ENCODE measurements at places on chromosomes 11 and 22.

DNA sequence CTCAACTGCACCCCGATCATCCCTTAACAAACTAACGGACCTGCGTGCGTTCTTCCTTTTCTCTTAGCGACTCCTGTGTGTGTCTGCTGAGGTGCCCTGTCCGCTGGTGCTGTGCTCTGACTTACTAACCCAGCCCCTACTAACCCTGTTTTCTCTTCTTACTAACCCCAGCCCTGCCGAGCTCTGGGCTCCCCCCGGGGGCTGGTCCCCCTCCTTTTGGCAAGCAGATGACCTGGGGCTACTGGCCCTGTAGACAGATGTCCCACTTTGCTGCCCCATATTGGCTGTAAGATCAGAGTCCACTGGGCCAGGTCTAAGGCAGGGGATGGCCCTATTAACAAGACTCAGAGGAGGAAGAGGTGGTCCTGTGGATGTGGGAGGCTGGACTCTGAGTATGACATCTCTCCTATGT lies 14.7 kb downstream of the MIAT start:
- no peak for DNase-seq

DNA sequence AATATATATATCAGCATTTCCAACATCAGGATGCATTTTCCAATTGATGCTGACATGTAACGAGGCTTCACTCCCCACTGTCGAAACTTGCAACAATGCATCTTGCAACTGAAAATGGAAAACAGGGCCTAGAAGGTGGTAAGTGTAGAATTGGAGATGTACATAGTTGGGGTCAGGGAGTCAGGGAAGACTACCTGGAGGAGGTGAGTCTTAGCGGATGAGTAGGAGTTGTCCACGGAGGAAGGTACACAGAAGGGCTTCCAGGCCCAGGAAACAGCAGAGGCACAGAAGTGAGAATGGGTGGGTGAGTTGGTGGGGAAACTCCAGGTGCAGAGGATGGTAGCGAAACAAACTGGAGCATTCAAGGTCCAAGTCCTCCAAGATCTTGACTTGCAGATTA lies 2.0 kb upstream of the GRK2 start:
- DNase-seq: no peak

DNA sequence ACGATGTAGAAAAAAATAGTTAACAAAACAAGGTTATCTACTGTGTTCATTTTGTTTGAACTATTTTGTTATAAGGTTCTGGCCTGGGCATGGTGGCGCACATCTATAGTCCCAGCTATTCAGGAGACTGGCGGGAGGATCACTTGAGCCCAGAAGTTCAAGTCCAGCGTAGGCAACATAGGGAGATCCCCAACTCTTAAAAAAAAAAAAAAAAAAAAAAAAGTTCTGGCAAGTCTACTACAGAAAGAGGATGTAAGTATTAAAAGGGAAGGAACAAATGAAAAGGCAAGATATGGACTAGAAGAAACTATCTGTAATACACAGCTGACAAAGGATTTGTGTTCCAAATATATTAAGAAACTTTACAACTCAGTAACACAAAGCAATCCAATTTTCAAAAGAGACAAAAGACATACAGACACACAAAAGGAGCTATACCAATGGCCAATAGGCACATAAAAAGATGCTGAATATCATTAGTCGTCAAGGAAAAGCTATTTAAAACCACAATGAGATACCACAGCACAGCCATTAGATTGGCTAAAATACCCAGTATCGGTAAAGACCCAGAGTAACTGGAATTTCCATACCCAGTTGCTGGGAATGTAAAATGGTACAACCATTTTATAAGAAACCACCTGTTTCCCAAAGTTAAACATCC lies 27.4 kb downstream of the RRAS2 start:
- DNase-seq: no peak

GRCh38 chr11:64611869-64612646 lies 21.0 kb downstream of the SLC22A12 start:
- DNase-seq: no peak

DNA sequence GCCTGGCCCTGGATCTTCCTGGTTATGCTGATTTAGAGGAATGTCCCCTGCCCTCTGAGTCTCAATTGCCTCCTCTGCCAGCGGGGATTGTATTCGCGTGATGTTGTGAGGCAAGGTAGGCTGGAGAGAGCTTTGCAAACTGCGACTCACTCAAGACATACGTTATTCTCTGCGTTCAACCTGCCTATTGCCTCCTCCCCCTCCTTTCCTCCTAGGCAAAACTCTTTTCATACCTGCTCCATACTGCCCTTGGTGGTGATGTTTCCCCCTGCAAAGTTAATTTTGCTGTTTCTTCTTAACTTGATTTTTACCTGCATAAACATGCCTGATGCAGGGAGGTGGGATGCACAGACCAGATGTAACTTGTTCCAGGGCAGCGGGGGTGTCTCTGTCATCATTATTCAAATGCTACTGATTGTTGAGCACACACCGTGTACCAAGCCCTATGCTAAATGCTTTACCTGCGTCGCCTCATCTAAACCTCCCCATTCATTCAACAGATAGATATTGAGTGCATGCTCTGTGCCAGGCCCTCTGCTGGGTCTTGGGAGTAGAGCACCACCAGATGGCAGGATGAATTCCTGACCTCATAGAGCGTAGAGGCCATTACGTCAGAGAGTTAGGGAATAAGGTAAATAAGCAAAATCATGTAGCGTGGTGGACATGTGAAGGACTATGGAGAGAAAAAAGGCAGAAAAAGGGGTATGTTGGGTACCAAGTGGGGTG lies 29.0 kb downstream of the SGSM1 start:
- no peak for DNase-seq

DNA sequence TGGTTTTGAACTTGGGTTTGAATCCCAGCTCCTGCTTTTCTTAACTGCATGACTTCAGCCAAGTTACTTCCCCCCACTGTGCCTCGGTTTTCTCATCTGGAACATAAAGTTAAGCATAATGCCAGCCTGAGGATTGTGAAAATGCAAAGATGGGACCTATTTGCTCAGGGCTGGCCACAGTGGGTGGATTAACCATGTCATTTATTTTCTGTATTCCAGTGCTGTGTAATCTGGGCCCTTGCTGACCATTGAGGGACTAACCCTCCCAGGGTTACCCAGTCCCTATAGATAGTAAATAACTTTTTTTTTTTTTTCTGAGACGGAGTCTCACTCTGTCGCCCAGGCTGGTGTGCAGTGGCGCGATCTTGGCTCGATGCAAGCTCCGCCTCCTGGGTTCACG lies 1.5 kb upstream of the VPREB3 start:
- DNase-seq: no peak

DNA sequence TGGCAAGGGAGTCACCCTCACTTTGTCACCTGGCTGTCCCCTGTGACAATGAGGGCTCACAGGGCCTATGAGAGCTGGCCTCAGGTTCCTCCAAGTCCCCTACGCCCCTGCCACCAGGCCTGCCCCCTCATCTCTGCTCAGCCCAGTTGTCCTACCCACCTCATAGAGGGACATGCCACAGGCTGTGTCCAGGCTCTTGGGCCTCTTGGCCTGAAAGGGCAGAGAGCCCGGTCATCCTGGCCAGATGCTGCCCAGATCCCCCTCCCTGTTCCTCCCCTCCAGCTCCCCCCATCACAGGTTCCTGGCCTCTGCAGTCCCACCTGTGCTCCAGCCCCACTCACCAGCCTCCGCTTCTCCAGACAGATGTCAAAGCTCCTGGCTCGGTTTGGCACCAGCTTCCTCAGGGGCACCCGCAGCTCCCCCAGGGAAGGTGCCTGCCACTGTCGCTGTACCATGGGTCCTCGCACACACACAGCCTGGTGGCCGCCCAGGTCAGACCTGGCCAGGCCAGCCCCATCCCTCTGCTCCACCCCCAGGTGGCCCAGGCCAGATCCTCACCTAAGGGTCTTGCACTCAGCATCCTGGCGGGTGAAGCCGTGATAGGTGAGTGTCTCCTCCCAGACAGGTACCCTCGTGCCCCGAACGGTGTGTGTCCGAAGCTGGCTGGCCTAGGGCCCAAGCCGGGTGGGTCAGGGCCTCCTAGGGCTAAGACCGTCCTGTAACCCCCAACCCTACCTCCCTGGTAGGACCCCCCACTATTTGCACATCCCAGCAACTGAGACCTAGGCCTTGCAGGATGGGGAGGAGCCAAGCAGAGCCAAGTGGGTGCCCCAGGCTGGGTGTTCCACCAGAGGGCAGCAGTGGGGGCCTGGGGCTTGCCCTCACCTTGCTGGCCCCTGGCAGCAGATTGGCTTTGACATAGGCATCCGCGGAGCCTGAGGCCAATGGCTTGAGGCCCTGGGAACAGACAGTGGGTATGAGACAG lies 8.3 kb downstream of the NDUFV1 start:
- DNase-seq: no peak

- peak; percentile 96 for DNase-seq
Observed at GRCh38 chr11:33690290-33691065, 10.1 kb downstream of the C11orf91 start.

DNA sequence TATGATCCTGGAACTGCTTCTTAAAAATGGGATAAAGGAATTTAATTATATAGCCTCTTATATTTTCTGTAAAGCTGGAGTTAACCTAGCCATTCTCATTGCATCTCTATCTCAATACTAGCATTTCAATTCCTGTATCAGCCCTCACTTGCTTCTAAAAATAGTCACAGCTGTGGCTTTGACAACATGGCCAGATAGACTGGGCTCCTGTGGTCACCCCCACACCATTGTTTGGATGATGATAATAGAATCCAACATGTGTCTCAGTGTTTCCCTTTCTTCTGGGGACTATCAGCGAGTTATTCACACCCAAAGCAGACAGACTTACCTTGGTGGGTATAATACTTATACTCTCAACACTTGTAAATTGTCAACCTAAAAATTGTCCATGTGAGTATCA lies 6.9 kb downstream of the VWA5A start:
- no peak for DNase-seq

DNA sequence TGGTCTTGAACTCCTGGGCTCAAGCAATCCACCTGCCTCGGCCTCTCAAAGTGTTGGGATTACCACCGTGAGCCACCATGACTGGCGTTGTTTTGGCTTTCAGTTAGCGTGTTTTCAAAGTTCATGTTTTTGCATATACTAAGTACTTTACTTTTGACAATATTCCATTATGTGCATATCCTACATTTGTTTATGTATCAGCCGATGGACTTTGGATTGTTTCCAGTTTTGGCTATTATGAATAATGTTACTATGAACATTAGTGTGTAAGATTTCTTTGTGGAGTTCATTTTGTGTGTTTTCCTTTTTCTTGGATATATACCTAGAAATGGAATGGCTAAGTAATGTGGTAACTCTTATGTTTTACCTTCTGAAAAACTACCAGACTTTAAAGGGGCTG lies 9.9 kb downstream of the CSTF3 start:
- no peak for DNase-seq

GRCh38 chr11:125515102-125515439 lies 19.0 kb upstream of the FEZ1 start:
- no peak for DNase-seq

DNA sequence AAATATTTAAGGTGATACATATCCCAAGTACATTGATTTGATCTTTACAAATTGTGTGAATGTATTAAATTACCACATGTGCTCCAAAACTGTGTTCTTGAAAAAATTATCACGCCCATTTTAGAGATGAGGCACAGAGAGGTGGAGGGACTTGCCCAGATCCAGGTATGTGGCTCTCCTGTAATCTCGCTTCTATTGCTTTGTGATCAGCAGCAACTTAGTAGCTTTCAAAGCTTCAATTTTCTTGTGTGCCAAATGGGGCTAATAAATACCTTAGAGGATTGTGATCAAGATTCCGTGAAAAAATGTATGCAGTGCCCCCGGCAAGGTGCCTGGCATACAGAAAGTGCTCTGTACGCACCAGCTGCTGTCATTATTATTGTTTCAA lies 18.0 kb downstream of the PTPRJ start:
- no peak for DNase-seq

- DNase-seq: no peak
Observed at GRCh38 chr11:1072821-1073231, 1.8 kb upstream of the MUC2 start.

GRCh38 chr22:47594836-47595521 lies 832.5 kb downstream of the TBC1D22A start:
- DNase-seq: no peak

DNA sequence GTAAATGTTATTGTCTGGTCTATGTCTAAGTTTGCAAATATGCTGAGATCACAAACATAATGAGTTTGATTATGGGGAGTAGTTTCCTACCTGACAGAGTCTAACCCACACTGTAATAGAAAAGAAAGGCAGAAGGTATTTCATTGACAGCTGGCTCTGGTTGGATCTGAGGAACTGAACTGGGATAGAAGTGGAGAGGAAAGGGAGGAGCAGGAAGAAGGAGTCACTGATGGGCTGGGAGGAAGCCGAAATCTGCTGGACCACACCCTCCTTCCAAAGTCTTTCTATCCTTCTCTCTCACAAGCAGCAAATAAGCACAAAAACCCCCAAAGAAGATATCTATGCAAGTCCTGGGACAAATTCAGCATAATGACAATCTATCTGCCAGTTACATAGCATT lies 11.7 kb downstream of the BLID start:
- DNase-seq: no peak

DNA sequence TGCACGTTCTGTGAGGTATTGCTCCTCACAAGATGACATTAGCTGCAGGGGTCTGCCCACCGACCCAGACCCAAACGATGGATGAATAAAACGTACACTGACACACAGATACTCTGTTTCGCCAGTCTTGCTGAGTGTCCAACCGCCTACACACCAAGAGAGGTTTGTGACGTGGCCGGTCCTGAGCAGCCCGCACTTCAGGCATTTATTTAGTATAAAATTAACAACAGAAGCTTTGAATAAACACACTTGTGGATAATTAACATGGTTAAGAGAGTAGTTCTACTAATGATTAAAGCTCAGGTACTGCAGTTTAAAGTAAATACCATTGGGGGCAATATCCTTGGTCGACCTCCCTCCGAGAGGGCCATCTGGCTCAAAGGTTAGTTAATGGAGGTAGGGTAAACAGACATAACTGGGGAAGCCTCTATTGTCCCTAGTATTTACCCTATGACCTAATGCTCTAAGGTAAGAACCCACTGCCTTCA lies 75.7 kb downstream of the CCDC83 start:
- DNase-seq: no peak

- DNase-seq: no peak
Observed at GRCh38 chr11:96012086-96012824, 88.3 kb upstream of the MTMR2 start.

DNA sequence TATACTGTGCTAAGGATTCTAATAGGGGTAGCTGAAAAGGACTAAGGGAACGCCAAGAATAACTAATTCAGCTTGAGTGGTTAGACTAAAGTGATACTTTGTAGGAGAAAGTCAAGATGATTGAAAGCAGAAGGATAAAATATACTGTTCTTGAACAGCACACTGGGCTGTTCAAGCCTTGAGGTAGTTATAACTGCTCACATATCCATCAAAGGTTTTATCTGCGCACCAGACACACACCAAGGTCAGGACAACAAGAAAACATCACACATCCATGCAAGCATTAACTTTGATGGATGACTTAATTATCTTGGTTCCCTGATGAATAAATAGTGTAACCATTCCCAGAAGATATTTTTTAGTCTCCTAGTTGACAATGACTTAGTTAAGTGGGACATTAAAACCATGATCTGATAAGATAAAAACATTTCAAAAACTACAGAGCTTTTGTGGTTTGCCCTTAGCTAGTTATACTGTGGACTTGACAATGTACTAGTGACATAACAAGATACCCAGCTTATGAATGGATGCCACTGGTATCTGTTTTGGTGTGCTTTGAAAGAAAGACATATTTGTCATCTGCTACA lies 728.9 kb downstream of the JRKL start:
- DNase-seq: no peak

Measured in BJ (cell line).